ENCODE measurements at places on chromosomes 6 and 20.
A peak's percentile ranks its signal among the peaks of the same experiment; 100 is the strongest.

GRCh38 chr6:119986934-119987549 lies 637.5 kb upstream of the MAN1A1 start:
- DNase-seq: no peak

DNA sequence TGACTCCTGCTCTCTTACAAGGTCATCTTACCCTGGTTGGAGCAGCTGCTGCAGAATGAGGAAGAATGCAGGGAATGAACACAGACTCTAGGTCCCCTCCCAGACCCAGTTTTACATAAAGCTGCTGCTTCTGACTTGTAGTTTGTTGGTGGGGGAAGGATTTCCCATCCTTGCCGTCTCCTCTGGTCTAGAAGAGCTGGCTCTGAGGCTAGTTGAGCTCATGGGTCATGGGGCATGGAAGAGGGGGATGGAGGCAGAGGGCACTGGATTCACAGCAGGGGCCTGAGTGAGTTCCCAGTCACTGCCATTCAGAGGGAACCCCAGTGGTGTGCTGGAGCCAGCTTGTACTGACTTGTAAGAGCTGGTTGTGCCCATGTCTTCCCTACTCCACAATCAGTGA lies 9.2 kb upstream of the GUCA1A start:
- DNase-seq: no peak

DNA sequence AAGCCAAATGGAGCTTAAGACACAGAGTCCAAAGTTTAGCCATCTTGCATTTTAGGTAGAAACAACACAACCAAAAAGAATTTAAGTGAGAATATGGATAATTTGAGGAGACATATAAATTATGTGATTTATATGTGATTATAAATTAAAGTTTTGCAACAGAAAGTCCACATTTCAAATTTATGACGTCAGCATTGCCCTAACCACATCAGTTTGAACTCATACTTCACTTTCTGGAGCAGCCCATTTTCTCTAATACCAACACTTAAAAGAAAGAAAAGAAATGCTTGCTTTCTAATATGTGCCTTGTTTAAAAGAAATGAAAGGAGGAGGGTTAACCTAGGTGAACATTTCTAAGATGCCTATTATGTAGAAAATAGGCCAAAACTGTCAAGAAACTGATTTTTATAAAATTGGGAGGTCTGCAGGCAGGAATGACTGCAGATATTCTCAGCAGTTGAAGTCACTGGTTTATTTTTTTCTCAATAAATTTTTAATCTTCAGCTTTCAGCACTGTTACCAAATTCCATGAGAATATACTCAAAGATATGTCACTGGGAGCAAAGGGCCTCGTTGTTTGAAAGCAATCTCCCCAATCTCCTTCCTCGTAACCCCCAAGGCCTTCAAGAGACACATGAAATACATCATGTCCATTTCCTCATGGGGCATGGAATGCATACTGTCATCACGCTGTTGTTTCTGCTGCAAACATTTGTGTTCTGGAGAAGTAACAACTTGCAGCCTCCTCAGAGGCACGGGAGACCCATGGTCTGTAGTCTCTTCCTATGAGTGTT lies 137.8 kb downstream of the SOD2 start:
- DNase-seq: no peak

- DNase-seq: peak; percentile 7
Measured at GRCh38 chr6:166999884-167000253, 672 bp downstream of the CEP43 start.

DNA sequence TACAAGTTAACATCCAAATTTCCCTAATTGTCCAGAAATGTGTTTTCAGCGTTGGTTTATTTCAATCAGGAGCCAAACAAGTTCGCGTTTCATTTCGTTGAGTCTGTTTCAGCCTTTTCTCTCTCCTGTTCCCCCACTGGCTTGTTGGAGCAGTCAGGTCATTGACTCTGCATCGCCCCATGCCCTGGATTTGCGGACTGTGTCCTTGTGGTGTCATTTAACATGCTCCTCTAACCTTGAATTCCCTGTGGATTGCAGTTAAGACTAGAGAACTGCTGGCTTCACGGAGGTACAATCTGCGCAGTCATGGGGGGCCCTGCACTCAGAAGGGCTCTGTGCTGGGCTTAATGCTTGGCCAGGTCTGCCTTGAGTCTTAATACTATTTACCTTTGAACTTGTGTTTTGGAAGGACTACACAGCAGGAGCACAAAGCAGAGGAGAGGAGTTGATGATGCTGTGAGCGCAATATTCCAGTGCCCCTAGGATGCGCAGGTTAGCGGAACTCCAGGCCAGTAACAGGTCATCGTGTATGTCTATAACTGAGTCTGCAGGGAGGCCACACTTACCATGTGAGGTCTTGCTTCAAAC lies 5.5 kb upstream of the TBC1D32 start:
- DNase-seq: no peak

- peak; percentile 87 for DNase-seq
Measured at GRCh38 chr6:163404825-163405265, 9.7 kb upstream of the QKI start.

GRCh38 chr6:66184091-66184490 lies 477.1 kb upstream of the EYS start:
- DNase-seq: no peak

DNA sequence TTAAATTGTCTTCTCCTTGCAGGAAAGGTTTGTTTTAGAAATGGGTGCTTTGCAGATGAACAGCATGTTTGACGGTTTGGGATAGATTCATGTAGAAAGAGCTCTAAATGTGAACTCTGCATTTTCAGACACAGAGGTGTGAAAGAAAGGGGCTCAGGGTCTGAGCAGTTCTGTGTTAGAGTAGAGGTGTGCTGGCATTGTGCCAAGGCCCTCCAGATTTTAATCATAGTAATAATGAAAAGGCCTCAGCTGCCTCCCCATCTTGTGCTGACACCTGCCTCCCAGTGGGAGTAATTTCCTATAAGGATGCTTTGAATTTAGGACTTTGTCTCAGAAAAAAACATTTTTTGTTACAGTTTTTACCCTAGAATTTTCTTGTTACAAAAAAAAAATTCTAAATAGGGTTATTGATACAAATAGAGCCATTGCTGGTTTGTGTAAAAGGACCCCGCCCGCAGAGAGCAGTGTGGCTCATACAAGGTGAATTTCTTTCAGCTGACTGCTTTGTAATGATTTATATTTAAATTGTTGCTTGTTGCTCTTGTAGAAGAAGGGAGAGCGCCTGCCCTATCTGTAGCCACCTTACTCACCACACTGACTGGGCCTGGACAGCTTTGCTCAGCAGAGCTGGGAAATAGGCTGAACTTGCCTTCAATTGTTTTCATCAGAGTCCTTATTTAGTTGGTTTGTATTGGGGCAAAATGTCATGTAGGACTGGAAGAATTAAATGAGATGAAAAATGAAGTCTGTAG lies 294.5 kb downstream of the ZFAND3 start:
- DNase-seq: no peak

GRCh38 chr6:135520781-135521180 lies 23.2 kb upstream of the AHI1 start:
- DNase-seq: peak; percentile 48

DNA sequence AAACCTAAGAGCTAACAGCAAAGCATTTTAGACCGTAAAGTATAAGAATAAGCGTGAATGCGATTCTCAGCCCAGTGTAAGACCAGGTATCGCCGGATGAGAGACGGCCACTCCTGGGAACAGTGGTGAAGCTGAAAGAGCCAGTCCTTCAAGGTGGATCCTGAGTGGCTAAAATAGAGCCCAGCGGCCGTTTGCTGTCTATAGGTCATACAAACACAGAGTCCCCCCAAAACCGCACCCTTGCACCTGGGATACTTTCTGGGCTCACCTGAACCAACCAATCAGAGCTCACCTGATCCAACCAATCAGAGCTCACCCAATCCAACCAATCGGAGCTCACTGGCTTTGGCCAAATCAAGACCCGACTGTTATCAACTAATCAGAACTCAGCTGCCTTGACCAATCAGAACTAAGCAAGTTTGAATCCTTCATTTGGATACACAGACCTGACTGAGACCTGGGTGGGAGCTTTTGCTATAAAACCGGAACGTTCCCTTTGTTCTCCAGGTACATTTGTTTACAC lies 248.2 kb downstream of the DLL1 start:
- no peak for DNase-seq

DNA sequence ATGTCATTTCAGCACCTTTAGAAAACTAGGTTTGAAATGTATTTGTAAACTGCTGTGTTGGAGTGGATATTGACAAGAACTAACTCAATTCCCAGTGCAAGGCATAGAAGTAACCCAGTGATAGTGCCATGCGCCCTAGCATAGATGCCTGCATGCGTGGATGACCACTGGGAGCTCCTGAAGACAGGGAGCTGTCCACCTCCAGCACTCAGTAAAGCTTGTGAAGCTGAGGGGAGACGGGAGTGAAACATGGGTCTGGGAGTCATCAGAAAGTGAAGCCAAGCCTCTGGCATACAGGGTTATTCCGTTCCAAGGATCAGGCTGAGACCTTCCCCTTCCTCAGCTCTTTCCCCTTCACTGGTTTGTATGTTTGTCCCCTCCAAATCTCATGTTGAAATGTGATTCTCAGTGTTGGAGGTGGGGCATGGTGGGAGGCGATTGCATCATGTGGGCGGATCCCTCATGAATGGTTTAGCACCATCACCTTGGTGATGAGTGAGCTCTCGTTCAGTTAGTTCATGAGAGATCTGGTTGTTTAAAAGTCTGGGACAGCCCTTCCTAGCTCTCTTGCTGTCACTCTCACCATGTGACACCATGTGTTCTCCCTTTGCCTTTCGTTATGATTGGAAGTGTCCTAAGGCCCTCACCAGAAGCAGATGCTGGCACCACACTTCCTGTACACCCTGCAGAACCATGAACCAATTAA lies 146.5 kb upstream of the FERMT1 start:
- DNase-seq: no peak

DNA sequence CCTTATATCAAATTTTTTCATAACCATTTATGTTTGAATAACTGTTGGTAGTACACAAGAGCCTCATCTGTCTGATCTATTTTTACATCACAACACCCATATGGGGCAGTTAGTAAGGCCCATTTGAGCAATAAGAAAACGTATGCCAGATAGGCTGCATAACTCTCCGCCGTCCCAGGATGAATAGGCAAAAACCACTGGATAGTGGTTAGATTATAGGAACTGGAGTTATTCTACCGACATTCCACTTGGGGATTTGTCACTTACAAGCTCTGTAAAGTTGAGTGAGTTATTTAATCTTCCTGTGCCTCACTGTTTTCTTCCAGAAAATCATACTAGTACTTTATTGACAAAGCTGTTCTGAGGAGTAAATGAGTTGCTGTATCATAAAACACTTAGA lies 881.9 kb downstream of the QKI start:
- DNase-seq: peak; percentile 61

GRCh38 chr20:11712639-11713160 lies 205.0 kb upstream of the BTBD3 start:
- DNase-seq: no peak

GRCh38 chr6:10567256-10568026 lies 46.3 kb downstream of the GCNT2 start:
- DNase-seq: no peak

GRCh38 chr20:47484303-47484702 lies 17.4 kb upstream of the NCOA3 start:
- no peak for DNase-seq

DNA sequence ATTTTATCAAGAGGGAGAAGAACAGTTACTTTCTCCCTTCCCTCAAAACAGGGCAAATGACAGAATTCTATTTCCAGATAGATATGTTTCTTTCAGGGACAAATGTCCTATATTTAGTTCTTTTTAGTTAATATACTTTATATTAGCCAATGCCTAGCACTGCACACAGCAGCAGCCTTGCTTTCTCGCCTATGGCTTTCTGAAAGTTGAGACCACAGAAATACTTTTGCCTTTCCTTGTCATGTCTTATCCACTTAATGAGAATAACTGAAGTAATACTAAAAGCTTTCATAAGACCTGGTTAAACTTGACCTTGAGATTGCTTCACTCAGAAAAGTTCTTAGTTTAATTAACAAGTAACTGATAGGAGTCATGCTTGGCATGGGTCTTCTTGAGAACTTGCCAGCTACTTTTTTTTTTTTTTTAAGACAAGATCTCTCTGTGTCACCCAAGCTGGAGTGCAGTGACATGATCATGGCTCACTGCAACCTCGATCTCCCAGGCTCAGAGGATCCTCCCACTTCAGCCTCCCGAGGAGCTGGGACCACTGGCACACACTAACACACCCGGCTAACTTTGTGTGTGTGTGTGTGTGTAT lies 159.3 kb downstream of the CDKAL1 start:
- peak; percentile 36 for DNase-seq

GRCh38 chr20:23232679-23233308 lies 117.8 kb upstream of the NXT1 start:
- DNase-seq: no peak
